ENCODE measurements at places on chromosomes 11 and 22. TPM values are rescaled to one million over a fixed set of nuclear protein-coding genes. Genes with fewer than 3 reads are reported as not detected.

The CCDC89 gene
- not detected for total RNA-seq

The PYGM gene
- total RNA-seq = 0.27 TPM

The OR51F1 gene
- not detected for total RNA-seq

The CASTOR1 gene
- total RNA-seq = 7.4 TPM

The TRIM49 gene
- total RNA-seq = not detected

The TPH1 gene
- 0.13 TPM for total RNA-seq

The ART1 gene
- total RNA-seq = not detected

The CCDC116 gene
- 0.13 TPM for total RNA-seq

The IFITM10 gene
- not detected for total RNA-seq

The OR4D5 gene
- not detected for total RNA-seq

The WNT7B gene
- total RNA-seq = not detected

The NAALAD2 gene
- 0.66 TPM for total RNA-seq

The DUSP8 gene
- total RNA-seq = 0.40 TPM

The CCDC179 gene
- total RNA-seq = not detected

The CD6 gene
- total RNA-seq = not detected

The LARGE2 gene
- total RNA-seq = not detected

The HOATZ gene
- not detected for total RNA-seq

The KRTAP5-1 gene
- not detected for total RNA-seq

The MPZL3 gene
- total RNA-seq = 14.1 TPM

The KDM4E gene
- not detected for total RNA-seq

The GAL3ST1 gene
- not detected for total RNA-seq

The SLC25A22 gene
- total RNA-seq = 11.6 TPM

Data from thoracic aorta endothelial cell (primary cell).